AG04450 (cell line): ENCODE measurements at places on chromosomes 1 and 21. TPM values are rescaled to one million over a fixed set of nuclear protein-coding genes. Genes with fewer than 3 reads are reported as not detected.

- DNase-seq = no peak
Observed at GRCh38 chr1:26862781-26863684, at the start of gene SFN. Gene SFN (plus strand): TSS chr1:26863149. CDS start chr1:26863213, 64 bp downstream.

GRCh38 chr1:97647776-97648175 is 273.1 kb downstream of the DPYD start:
- DNase-seq = peak; percentile 0

- DNase-seq = no peak
Observed at GRCh38 chr1:112322018-112322417, 74.0 kb upstream of the CTTNBP2NL start.

- no peak for DNase-seq
Observed at GRCh38 chr1:1966071-1966740, 37.4 kb downstream of the CFAP74 start.

DNA sequence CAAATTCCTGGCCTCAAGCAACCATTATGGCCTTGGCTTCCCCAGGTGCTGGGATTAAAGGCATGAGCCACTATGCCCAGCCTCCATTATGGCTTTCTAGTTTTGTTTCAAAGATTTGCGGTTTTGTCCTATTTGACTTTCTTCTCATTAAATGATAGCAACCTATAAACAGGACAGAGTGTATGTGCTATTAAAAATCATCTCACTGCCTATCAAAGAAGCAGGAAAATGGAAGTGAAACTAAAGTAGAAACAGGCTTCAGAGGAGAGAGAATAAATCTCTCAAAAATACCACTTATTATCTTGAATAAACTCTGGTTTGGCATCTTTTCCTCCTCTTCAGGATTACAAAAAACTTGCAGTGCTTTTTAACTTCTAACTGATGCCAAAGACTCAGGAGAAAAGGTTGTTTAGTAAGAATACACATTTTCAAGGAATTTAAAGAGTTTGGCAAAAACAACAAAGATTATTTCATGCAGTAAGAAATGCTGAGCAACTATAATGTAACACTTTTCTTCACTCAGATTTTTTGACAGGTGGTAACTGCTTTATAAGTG is 28.7 kb downstream of the ACBD3 start:
- no peak for DNase-seq

DNA sequence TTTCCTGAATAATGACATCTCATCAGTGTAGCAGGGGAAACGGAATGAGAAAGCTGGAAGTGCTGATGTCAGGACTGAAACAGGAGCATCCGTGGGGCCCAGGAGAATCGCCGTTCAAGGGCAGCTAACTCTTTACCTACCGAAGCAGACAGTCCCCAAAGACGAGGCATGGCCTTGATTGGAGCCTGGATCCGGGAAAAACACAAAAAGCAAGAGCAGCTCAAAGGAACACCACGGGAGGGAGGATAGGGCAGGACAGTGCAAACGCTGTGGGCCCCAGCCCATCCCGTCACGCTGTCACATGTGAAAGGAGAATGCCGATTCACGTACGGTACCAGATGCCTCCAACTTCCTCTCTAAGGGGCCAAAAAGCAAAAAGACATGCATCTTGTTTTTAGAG is 34.9 kb downstream of the WNT9A start:
- no peak for DNase-seq

DNA sequence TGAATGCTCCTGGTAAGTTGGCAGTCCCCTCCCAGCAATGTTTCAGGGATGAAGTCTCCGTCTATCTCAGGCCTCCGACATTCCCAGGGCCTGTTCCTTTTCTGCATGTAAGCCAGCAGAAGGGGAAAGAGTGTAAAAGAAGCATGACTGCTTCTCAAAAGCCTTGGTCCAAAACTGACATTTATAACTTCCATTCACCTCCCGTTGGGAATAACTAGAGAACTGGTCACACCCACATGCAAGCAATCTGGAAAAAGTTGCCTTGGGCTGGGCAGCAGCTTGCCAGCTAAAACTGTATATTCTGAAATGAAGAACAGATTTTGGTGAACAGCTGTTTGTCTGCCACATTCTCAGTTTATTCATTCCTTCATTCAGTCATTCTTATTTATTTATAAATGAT is 24.2 kb upstream of the NPL start:
- DNase-seq = no peak

- peak; percentile 65 for DNase-seq
Observed at GRCh38 chr1:85617633-85618100, 37.1 kb downstream of the CCN1 start.

- no peak for DNase-seq
Observed at GRCh38 chr1:87327376-87328271, 1.1 kb upstream of the LMO4 start.

GRCh38 chr1:76864383-76864782 is 2.9 kb upstream of the ST6GALNAC5 start:
- no peak for DNase-seq

GRCh38 chr1:178650934-178651511 is 74.0 kb upstream of the RALGPS2 start:
- no peak for DNase-seq

DNA sequence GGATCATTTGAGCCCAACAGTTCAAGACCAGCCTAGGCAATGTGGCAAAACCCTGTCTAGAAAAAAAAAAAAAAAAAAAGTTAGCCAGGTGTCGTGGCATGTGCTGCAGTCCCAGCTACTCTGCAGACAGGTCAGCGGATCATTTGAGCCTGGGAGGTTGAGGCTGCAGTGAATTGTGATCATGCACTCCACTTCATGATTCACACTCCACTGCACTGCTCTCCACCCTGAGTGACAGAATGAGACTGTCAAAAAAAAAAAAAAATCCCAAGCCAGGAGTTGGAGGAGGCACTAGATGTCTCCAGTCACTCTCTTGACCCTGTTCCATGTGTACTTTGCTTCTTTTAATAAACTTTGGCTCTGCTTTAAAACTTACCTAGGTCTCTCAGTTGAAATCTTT is 51.0 kb upstream of the OLFM3 start:
- no peak for DNase-seq

GRCh38 chr1:180194546-180195207 is 35.4 kb upstream of the LHX4 start:
- DNase-seq = no peak

- no peak for DNase-seq
Observed at GRCh38 chr1:184956999-184957700, 17.2 kb downstream of the NIBAN1 start.

DNA sequence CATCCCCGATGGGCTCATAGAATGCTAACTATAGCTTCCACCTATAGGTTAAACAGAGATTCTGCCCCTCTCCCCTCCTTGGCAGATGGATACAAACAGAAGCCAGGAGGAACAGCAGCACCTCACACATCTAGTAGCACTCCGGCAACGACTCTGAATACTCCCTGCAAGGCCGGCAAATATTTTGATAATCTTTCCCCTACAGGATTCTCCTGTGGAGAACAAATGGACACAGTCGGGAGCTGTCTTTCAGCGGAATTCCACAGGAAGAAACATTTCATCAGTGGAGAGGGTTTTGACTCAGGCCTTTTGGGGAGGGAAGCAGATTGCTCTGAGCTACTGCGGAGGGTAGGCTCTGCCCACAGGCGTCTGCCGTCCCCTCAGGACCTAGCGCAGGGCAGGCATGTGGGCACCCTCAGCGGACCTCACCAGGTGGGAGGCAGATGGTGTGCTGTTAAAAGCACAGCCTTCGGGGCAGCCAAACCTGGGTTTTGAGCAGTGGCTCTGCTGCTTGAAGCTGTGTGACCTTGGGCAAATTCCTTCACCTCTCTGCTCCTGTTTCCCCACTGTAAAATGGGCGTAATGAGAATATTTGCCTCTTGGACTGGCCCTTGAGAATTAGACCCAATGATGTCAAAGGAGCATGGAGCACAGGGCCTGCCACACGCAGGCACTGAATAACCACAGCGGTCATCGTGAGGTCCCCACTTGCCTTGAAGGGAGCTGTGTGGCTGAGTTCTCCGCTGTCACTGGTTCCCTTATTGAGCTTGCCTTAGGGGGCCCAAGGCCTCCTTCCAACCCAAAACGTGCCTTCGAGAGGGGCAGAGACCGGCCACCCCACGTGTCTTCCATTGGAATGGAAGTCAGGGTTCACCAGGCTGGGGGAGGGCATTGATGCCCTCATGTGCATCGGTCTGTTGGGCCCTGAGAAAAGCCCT is 19.2 kb upstream of the BCAR3 start:
- no peak for DNase-seq

DNA sequence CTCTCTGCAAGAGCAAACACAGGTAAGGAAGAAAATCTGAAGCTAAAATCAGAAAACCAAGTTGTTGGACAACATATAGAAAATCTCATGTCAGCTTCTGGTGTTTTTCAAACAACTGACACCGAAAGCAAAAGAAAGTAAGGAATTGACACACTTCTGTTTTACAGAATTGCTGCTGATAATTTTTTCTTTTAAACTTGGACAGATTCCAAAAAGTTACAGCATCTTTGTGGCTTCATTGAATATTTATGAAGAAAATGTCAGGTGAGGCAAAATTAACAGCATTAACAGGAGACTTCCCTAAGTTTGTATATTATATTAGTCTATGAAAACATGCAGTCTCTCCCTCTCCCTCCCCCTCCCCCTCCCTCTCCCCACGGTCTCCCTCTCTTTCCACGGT is 14.9 kb upstream of the CTSS start:
- DNase-seq = no peak

GRCh38 chr1:116948046-116948445 is 38.3 kb downstream of the PTGFRN start:
- no peak for DNase-seq

DNA sequence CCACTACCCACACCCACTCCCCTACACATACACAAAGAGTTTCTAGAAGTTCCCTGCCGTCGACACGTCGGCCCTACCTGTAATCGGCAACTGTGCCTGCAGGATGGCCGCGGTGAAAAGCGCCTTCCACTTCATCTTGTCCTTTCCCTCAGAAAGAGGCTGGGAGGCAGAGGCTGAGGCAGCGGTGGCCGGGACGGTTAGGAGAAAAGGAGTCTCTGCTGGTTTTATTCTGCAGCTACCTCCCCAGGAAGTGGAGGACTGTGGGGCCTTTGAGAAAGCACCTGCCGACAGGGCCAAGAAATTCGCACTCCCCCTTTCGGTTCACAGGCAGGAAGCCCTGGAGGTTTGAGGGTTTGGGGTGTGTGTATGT is at the start of gene CD247:
Gene CD247 (minus strand): TSS at position 199 of the 370 bp plus-strand sequence. CDS start 64 bp downstream, at position 135.
- DNase-seq = no peak

- DNase-seq = no peak
Observed at GRCh38 chr1:222068937-222069336, 327.0 kb upstream of the DUSP10 start.

DNA sequence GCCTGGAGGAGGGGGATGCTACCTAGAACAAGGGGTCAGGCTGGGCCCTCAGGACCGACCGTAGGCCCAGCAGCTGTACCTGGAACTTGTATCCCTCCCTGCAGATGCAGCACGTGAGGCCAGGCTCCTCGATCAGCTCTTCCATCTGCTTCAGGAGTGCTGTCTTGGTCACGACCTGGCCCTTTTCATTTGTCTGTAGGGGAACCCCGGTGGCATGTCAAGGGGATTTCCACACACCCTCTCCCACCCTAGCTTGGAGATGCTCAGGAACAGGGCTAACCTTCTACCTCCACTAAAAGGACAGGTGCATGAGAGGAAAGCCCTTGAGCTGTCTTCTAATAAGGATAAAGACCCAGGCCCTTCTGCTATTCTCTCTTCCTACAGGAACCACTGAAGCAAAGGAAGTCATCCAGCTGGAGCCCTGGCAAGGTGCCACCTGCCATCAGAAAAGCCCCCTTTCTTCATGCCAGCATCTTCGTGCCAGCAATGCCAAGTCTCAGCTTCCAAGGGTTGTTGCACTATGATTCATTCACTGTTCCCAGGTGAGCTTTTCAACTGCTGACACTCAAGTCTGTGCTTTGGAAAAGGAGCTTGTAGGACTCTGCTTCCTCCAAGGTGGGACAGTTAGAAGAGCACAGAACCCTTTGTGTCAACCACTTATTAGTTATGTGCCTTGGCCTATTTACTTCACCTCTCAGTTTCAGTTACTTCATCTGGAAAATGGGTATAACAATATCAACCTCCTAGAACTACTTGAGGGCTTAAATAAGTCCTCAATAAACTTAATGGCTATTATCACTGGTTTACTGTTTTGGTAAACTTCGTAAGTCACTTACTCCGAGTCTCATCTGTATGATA is 122.1 kb downstream of the UBR4 start:
- DNase-seq = no peak

- no peak for DNase-seq
Observed at GRCh38 chr1:104621221-104621620, 871.5 kb downstream of the AMY1C start.

DNA sequence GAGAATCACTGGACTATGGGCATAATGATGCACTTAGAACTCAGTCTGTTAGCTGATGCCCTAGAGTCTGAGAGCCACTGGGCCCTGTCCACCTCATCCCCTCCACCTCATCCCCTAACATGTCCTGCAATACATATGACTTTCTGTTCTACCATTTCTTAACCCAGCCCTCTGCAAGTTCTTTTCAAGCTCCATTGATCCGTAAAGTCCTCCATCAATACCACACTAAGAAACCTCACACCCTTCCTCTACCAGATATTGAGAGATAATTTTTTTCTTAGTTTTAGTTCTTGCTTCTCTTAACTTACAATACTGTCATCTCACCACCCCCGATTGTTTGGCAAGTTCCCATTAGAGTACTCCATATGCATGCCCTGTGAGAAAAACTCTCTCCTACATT is 22.1 kb downstream of the FCRL4 start:
- DNase-seq = no peak

GRCh38 chr21:15904389-15904788 is 174.6 kb downstream of the USP25 start:
- DNase-seq = no peak

- no peak for DNase-seq
Observed at GRCh38 chr1:232925421-232926220, 24.8 kb upstream of the NTPCR start.

Gene GABRD
- polyA plus RNA-seq = not detected in 2 replicates

Gene NR0B2
- polyA plus RNA-seq = not detected in 2 replicates

Gene CRP
- not detected in 2 replicates for polyA plus RNA-seq

Gene CDC14A
- polyA plus RNA-seq = 2.2 and 2.8 TPM in 2 replicates

Gene BACE2
- polyA plus RNA-seq = 61.4 and 66.8 TPM in 2 replicates

Gene SKI
- 6.7 and 9.0 TPM in 2 replicates for polyA plus RNA-seq

Gene E2F2
- polyA plus RNA-seq = 0.05 and 0.06 TPM in 2 replicates

Gene ERVH48-1
- polyA plus RNA-seq = not detected in 2 replicates

Gene NAV1
- 17.5 and 23.0 TPM in 2 replicates for polyA plus RNA-seq

Gene BARHL2
- not detected in 2 replicates for polyA plus RNA-seq
